ENCODE measurements at places on chromosomes 3 and 15.

DNA sequence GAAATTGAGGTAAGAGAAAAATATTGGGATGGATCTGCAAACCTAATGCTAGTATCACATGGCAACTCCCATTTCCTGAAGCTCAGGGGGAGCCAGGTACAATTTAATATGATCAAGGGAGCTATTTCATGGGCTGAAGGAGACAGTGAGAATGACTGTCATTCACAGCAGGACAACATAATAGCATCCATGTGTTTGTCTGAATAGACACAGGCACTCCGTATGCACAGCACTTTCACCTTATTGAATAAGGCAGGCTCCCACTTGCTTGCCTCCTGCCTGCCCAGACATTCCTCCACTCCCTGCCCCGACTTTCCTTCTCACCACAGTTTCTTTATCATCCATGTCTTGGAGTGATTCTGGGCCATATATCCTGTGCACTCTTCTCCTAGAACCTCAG is 156.6 kb upstream of the SLC24A5 start:
- no peak for DNase-seq

DNA sequence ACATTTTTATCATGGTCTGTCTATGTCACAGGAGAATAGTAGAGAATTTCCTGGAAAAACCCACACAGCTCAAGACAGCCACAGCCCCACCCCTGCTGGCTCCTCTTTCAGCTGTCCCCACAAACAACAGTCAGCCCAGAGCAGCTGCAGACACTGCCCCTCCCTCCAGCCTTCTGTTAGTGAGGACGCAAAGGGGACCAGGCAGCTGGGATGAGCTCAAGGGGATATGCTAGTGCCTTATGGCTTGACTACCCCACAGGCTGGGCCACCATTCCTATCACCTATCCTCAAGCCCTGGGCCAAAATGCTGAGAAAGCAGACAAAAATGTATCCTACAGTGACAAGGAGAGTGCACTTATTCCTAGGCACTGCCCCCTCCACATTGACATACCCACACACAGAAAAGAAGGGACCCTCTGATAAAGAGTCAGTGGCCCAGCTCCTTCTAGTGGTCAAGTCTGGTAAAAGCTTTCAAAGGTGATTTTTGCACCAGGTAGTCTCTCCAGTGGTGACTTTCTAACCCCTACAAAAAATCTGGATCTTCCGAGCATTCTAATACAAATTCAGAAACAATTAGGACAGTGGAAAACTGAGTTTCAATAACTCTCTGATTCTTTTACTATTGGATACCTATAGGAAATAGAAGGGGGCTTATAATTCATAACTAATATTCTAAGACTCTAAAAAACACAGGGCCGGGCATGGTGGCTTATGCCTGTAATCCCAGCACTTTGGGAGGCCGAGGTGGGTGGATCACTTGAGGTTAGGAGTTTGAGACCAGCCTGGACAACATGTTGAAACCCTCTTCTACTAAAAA is 3.0 kb upstream of the MAP1A start:
- peak; percentile 18 for DNase-seq

DNA sequence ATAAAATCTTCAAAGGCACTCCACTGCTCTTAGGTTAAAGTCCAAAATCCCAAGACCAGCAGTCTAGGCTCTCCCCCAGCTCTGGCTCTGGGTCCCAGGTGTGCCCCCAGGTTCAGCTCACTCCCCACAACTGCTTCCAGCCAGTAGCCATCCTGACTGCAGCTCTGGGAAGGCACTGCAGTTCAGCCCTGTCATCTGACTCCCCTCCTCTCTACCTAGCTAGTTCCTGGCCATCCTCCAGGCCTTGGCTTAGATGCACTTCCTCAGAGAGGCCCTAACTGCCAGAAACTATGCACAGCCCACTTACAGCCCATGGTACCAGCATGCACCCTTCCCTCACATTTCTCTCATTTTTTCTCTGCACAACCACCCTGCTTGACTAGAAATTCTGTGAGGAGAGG is 25.5 kb downstream of the TBC1D2B start:
- DNase-seq = peak; percentile 81

DNA sequence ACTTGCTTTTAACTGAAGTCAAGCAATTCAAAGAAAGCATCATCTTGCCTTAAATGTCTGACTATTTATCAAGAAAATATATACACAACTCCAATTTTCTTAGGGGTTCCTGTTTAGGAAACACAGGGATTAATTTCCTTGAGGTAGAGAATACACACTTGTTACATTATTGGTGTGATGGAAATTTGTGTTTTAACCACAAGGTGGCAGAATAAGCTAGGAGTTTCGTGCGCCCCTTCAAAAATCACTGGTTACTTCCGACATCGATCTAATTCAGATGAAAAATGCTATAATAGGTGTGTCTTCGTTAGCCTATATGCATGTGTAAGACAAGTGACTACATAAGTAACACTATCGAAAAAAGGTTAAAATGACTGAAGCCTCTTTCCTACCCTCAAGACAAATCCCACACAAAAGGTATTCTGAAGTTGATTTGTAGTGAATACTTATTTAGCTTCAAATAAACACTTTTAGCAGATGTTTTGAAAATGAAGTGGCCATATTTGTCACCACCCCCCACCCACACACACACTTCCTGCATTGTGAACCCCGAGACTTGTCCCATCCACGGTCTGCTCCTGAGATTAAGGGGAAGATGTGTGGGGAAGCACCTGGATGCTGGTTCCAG is 246.5 kb downstream of the ROBO1 start:
- DNase-seq = peak; percentile 7

DNA sequence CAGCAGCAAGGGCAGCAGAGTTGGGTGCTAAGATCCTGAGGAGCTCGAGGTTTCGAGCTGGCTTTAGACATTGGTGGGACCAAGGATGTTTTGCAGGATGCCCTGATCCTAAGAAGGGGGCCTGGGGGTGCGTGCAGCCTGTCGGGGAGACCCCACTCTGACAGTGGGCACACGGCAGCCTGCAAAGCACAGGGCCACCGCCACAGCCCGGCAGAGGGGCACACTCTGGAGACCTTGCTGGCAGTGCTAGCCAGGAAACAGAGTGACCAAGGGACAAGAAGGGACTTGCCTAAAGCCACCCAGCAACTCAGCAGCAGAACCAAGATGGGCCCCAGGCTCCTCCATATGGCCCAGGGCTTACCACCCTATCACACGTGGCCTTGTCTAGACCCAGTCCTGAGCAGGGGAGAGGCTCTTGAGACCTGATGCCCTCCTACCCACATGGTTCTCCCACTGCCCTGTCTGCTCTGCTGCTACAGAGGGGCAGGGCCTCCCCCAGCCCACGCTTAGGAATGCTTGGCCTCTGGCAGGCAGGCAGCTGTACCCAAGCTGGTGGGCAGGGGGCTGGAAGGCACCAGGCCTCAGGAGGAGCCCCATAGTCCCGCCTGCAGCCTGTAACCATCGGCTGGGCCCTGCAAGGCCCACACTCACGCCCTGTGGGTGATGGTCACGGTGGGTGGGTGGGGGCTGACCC is 18.8 kb downstream of the SEC61A1 start:
- DNase-seq = no peak

- peak; percentile 24 for DNase-seq
These were observed 14.5 kb downstream of the NCEH1 start for GRCh38 chr3:172696357-172696756.

DNA sequence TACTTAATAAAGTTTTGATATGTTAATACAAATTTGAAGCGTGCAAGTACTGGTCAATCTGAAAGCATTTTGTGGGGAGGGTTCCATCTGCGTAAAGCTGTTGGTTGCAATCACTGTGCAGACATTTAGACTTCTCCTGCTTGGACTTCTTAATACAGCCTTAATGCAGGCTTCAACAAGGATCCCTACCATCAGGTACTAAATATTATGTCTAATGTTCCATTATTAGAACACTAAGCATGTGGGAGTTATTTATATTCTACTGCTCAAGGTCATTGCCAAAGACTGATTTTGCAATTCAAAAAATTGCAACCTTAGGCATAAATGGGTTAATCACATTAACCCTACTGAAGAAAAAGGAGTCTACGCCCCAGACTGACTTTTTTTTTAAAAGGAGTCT is 73.9 kb upstream of the MYO5C start:
- no peak for DNase-seq

DNA sequence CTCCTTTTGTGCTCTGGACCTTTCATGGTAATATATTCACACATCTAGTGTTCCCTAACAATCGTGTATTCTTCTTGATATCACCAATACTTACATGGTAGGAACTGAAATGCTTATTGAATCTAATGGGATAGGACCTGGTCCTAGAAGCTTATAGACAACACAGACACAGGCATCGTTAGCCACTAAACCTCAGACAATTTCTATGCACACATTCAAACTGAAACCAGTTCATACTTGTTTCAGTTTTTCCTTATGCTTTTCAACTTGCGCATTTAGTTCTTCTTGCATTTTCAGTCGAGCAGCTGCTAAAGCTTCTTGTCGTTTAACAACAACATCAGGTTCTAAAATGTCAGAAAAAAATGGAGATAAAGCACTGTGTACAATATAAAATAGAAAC is 2.3 kb downstream of the SELENOS start:
- no peak for DNase-seq

GRCh38 chr15:66872405-66872804 is 170.4 kb downstream of the SMAD6 start:
- peak; percentile 66 for DNase-seq

DNA sequence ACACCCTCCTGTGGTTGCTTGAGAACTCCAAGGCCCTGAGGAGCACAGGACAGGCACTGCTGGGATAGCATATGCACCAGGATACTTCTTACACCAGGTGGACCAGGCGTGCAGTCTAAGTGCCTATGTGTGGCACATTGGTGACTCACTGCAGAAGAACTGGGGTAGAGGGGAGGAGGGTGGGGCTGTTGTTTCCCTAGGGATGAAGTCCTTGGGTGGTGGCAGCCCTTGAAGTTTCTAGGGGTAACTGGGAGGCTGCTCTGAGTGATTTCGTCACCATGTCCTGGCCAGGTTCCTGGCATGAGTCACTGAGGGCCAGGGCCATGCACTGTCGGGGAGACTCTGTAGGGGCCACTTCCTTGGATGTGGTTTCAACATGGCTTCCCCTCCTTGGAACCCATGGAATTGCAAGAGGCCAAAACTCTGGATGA is 15.9 kb downstream of the MYZAP start:
- peak; percentile 61 for DNase-seq

DNA sequence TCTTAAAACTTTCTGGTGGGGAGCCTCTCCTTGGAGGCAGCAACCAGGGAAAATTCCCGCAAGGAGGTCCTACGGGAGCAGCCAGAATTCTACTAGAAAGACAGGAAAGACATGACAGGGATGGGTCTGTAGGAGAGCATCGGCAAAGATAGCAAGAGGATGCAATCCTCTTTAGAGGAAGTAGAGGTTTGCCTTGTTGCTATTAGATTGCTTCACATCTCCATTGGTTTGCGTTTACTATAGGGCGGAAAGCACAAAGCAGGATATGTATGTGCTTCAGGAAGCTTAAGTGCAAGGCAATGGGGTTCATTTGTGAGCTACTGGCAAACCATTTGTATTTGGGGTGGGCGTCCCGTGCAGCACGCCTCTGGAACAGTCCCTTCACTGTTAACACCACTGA is 193.0 kb downstream of the RORA start:
- no peak for DNase-seq

DNA sequence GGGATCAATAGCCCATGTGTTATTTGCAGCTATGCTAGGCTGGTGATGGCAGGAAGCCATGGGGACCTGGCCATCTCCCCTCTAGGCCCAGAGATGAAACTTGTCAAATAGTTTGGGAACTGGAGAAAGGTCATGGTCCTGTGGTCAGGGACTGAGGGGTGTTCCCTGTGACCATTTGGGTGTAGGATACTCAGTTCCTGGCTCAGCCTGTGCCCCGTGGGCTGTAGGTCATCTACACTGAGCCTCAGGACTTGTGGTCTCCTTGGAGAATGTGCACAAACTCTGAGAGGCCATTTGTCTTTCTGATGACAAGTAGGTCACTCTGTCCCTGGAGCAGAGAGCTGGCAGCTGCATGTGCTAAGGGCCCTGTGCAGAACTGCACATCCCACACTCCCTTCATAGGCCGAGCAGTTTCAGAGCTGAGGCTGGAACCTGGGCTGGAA is 17.5 kb downstream of the GASK1A start:
- no peak for DNase-seq

DNA sequence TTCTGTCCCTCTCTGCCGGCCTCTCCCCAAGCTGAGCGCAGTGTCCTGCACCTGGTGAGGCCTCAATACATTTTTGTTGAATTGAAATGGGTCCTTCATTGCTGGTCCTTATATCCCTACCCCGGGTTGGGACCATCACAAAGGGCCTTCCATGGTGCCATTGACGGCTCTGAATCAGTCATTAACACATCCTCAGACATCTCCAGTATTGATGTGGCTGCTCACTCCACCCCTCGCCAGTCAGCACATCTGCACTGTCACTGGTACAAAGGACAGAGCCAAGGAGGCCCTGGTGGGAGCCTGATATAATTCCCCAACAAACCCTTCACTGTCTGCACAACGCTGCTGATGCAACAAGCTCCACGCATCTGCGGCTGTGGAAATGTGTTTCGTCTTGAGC is 191.6 kb upstream of the TOPAZ1 start:
- DNase-seq = no peak

Measured in amniotic epithelial cell (primary cell).